ENCODE measurements at places on chromosomes 11 and 22.
A peak's percentile ranks its signal among the peaks of the same experiment; 100 is the strongest.

GRCh38 chr11:75594211-75594610 lies 32.2 kb downstream of the SERPINH1 start:
- DNase-seq: no peak

- DNase-seq: no peak
Measured at GRCh38 chr11:76206327-76207081, at the start of gene WNT11. TSS of gene WNT11 (minus strand) at chr11:76206502. CDS start at chr11:76206407, 95 bp downstream.

GRCh38 chr11:111220721-111221120 lies 24.8 kb upstream of the POU2AF2 start:
- DNase-seq: no peak

DNA sequence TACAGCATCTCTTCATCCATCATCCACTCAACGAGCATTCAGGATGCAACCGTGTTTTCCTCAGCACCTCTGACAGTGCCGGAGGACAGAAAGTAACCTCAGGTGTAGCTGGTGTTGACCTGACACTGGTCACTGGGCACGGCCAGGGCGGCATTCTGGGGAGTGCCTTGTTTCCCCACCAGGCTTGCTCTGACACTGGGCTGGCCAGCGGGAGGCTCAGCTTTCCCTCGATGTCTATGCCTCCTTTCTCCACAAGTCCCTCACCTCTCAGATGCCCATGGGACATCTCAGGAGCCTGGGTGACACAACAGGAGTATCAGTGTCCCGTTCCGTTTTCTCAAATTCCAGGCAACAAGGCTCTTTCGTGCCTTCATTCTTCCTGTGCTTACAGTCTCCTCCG lies 28.9 kb downstream of the CD6 start:
- DNase-seq: no peak

DNA sequence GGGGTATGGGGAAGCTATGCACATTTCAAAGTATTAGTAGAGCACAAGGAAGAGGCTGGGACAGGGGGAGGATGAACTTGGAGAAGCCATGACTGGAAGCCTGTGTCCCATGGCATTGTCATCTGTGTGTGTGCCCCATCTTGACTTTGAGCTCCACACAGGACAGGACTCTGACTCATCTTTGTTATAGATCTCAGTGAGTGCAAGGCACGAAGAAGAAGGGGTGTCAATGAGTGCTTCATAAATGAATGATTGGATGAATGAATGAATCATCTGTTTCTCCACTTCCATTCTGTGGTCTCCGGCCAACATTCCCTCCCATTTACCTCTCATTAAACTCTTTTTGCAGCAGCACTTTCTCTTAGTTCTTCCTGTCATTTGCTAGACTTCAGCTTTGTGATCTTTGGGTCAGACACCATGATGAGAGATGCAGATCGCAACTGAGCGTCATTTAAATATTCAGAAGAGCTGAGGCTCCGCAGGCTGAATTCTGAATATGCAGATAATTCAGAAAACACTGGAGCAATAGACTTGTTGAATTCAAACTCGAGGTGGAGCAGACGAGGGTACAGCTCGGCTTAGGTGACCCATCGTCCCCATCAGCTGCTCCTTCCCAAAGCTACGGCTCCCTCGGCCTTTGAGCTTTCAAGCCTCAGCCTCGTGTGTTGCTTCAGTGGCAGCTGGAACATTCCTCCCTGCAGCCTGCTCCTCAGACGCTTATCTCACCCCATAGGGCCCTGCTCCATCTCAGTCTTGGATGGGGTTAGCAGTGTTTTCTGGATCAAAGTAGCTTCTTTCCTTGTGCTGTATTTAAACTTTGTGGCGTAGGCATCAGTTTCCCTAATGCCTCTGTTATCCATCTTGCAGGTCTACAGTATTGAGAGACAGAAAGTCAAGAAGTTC lies 30.8 kb downstream of the APOL3 start:
- no peak for DNase-seq

DNA sequence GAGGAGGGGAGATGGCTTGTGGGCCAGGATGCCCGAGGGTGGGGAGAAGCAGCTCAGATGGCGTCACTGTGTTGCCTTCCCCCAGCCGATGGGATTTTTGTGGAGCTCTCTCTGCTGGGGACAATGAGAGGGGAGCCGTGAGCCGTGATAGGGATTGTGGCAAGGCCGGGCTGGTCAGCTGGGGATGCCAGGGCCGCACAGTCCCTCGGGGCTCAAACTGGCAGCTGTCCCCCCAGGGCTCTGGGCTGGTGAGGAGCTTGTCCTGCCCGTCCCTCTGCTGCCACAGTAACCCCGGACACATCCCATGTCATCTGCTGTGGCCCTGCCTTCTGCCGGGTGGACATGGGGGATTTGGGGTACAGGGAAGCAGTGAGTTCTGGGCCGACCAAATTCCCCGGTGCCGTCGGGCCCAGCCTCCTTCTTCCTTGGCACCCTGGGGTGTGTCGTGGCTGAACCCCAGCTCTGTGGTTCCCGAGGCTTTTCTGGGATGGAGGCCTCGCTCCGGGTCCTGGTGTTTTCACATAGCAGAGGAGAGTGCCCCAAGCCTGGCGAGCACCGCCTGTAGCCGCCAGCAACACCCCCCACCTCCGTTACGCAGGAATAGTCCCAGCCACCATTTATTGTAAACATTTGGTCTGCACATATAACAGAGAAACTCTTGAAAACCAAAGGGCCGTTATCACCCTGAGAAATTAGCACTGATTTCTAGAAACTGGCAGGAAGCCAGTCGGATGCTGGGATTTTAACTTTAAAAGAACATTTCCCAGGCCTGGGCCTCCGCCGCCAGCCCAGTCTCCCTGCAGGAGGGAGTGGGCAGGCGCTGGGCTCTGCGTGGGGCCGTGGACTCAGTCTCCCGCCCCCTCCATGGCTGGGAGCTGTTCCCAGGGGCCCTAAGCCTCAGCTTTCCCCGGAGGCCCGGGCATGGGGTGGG lies 9.9 kb downstream of the BRSK2 start:
- DNase-seq: no peak

- peak; percentile 26 for DNase-seq
Measured at GRCh38 chr11:113532697-113533424, 57.7 kb upstream of the DRD2 start.

All from stimulated activated CD4-positive, alpha-beta T cell treated with anti-CD3 and anti-CD28 coated beads, Interleukin-2, amount 100 ng/mL, for 4 hours (primary cell).